ENCODE measurements at places on chromosomes 1 and 21.

DNA sequence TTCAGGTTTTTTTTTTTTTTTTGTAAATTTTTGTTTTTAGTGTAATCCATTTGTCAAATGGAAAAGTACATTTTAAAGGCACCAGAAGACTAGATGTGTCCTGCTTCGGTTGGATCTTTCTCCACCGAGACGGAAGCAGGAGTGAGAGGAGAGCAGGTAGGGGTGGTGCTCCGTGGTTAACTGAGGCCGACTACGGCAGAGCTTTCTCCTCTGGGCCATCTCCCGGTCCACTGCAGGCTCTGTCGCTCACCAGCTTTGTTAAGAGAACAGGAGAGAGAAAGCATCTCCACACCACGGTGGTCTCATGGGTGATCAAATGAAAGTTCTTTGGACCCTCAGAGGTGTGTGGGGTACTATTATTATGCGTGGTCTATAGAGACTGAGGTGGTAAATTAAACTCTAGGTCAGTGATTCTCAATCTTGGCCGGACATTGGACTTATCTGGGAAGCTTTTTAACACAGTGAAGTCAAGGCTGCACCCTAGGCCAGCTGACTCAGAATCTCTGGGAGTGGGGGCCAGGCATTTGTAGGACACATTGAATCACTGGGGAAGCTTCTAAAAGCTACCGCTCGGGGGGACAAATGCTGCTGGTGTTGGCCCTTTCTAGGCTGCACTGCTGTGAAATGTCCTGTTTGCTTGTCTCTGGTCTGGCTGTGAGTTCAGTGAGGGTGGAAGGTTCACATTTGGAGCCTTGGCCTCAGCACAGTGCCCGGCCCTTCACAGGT is 25.0 kb downstream of the ABCA4 start:
- peak; percentile 73 for DNase-seq

GRCh38 chr1:66940981-66941380 is 16.2 kb downstream of the MIER1 start:
- peak; percentile 60 for DNase-seq

- DNase-seq, result no peak
Observed at GRCh38 chr1:67159233-67159632, 7.0 kb upstream of the IL23R start.

GRCh38 chr1:151620286-151620685 is 8.4 kb downstream of the SNX27 start:
- DNase-seq, result peak; percentile 77

DNA sequence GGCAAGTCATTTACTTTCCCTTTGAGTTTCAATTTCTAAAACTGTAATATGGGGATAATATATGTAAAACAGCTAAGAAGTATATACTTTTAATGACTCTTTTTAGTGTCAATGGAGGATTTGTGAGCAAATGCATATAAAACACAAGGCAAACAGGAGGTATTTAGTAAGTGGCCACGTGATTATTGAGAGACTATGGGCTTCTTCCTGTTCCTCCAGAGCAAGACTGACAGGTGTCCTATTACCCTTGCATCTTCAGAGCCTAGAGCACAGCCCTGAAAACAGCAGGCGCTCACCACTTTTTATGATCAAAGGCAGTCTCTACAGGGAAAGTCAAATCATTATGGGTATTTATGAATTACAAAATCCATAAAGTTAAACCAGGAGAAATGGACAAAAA is 941 bp upstream of the ROR1 start:
- DNase-seq, result no peak

DNA sequence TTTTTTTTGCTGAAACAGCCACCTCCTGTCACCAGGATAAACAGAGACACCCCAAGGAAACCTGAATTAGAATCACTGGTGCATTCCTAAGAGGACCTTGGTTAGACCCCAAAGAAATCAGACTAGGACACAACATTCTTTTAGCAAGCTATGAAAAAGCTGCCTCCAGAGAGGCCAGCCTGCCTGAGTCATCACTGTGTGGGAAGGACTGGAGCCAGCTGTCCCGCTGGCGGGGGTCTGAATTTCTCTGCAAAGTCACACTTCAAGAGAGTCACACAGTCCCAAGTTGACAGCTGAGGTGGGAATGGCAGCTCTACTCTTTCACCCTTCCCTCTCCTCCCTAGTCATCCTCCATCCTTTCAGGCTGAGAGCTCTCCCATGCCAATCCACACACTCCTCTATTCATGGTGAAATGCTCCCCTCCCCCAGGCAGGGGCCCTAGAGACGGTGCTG is 405.0 kb upstream of the POU3F1 start:
- DNase-seq, result peak; percentile 81

GRCh38 chr1:99544328-99544727 is 101.6 kb upstream of the PALMD start:
- peak; percentile 88 for DNase-seq

GRCh38 chr1:184911103-184911745 is 63.1 kb downstream of the NIBAN1 start:
- peak; percentile 23 for DNase-seq

GRCh38 chr1:165826565-165827267 is 698 bp upstream of the UCK2 start:
- peak; percentile 18 for DNase-seq

GRCh38 chr1:94560333-94560732 is 18.8 kb upstream of the F3 start:
- peak; percentile 55 for DNase-seq

GRCh38 chr1:238677567-238677966 is 708.8 kb upstream of the CHRM3 start:
- DNase-seq, result peak; percentile 15

GRCh38 chr1:200867018-200867811 is 5.6 kb upstream of the GPR25 start:
- peak; percentile 74 for DNase-seq

DNA sequence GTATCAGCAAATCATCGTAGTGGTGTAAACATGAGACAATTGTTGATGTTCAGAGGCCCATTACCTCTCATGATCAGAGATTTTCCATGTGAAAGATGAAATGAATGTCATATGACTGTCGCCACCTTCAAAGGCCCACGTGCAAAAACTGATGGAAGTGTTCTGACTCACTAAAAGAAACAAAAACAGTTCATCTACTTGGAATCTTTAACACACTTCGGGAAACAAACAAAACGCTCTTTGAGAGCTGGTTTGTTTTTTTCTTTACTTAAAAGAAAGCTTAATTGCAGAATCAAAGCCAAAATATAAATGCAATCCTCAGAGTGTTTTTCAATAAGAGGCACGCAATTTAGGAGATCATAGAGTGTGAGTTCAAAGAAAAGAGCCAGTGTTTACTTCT is 100.8 kb downstream of the PLPPR4 start:
- no peak for DNase-seq

GRCh38 chr1:88890791-88891317 is 513 bp downstream of the GTF2B start:
- DNase-seq, result peak; percentile 50

- DNase-seq, result peak; percentile 48
Observed at GRCh38 chr1:14869187-14869586, 270.7 kb downstream of the KAZN start.

All from choroid plexus epithelial cell (primary cell).